ENCODE measurements at places on chromosomes 3 and 15.

DNA sequence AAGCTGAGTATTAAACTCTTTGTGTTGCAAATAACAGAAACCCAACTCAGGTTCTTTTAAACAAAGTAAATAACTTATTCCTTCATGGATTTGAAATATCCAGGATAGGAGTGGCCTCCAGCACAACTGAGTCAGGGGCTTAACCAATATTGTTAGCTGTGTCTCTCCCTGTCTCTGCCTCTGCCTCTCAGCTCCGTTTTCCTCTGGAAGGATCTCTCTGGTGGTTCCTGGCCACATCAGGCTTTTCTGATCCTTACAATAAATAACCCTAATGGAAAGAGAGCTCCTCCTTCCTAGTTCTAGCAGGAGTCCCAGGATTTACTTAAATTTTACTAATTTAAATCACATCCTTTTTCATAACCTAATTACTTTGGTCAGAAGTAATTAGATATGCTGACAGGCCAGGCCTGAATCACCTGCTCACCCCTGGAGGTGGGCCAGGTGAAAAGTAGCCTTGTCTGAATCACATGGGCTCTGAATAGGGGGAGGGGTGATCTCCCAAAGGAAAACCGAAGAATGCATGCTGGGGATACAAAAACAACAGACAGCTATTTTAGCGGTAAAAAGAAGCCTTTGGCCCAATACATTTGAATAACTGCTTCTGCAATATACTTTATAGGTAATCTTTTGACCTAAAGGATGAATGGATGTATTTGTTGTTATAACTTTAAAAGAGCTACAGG, 75.4 kb downstream of the REC114 start:
- no peak for DNase-seq

DNA sequence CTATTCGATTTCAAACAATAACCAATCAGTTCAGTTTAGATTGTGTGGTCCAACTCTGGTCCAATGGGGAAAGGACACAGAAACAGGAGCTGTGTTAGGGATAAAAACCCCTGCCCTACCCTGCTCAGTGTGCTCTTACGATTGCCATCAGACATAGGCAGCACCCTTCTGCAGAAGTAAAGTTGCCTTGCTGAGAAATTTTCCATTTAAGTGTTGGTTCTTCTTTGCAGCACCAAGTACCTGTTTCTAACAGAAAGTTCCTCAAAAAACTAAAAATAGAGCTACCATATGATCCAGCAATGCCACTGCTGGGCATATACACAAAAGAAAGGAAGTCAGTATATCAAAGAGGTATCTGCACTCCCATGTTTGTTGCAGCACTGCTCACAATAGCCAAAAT, 206.2 kb upstream of the CNTN4 start:
- no peak for DNase-seq

DNA sequence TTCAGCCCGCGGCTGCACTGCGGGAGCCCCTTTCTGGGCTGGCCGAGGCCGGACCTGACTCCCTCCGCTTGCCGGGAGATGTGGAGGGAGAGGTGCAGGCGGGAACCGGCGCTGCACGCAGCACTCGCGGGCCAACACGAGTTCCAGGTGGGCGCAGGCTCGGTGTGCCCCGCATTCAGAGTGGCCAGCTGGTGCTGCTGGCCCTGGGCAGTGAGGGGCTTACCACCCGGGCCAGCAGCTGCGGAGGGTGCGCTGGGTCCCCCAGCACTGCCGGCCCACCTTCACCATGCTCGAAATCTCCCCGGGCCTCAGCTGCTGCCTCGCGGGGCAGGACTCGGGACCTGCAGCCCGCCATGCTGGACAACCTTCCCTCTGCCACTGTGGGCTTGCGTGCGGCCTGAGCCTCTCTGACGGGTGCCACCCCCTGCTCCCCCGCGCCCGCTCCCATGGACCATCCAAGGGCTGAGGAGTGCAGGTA, 733.5 kb upstream of the CCDC54 start:
- DNase-seq, result no peak

DNA sequence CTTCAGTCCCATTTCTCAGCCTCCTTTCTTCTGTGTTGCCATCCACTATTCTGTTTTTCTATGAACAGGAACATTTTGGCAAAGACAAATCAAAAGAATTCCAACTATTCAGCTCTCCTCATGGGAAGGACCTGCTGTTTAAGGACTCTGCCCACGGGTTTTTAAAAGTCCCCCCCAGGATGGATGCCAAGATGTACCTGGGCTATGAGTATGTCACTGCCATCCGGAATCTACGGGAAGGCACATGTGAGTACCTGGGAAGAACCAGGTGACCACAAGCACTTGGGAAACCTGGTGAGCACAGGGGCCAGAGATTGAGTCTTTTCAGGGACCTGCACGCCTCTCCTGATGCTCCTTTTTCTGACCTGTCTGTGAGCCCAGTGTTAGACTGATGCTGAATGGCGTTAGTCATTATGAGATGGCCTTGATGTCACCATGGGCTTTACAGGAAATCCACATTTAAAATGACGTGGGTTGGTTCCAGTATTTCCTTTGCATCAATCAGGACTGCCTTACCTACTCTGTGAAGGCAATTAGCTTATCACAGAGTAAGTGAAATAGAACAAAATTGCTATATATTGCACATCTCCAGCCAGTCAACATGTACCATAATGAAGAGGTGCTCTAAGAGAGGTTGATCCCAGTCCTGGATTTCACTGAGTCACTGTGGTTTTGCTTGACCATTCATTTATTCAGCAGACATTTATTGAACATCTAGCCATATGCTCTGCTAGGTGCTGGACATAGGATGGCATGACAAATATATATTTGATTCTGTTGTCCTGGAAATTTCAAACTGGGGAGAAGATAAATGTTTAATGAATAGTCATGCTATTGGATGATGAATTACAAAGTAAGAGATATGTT, 11.7 kb downstream of the TF start:
- no peak for DNase-seq

- peak; percentile 30 for DNase-seq
Measured at GRCh38 chr15:60548101-60548500, 69.2 kb upstream of the ICE2 start.

DNA sequence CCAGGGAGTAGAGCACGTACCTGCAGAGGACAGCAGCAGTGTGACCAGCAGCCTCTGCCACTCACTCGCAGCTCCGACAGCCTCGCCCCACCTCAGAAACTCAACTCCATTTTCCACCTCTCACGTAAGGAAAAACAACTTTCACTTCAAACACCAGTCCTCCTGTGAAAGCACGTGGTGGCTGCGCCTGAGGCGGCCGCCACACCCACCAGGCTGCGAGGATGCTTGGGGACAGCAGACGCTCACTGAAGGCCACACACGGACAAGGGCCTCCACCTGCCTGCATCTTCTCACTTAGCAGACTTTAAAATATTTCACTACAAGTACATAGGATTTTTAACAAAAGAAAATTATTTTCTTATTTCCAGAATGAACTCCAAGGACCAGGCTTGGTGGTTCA, 67.9 kb downstream of the CYFIP1 start:
- DNase-seq, result no peak

GRCh38 chr3:34067536-34068051, 269.2 kb downstream of the PDCD6IP start:
- DNase-seq, result no peak

- no peak for DNase-seq
Measured at GRCh38 chr3:64220161-64220914, 4.9 kb downstream of the PRICKLE2 start.

DNA sequence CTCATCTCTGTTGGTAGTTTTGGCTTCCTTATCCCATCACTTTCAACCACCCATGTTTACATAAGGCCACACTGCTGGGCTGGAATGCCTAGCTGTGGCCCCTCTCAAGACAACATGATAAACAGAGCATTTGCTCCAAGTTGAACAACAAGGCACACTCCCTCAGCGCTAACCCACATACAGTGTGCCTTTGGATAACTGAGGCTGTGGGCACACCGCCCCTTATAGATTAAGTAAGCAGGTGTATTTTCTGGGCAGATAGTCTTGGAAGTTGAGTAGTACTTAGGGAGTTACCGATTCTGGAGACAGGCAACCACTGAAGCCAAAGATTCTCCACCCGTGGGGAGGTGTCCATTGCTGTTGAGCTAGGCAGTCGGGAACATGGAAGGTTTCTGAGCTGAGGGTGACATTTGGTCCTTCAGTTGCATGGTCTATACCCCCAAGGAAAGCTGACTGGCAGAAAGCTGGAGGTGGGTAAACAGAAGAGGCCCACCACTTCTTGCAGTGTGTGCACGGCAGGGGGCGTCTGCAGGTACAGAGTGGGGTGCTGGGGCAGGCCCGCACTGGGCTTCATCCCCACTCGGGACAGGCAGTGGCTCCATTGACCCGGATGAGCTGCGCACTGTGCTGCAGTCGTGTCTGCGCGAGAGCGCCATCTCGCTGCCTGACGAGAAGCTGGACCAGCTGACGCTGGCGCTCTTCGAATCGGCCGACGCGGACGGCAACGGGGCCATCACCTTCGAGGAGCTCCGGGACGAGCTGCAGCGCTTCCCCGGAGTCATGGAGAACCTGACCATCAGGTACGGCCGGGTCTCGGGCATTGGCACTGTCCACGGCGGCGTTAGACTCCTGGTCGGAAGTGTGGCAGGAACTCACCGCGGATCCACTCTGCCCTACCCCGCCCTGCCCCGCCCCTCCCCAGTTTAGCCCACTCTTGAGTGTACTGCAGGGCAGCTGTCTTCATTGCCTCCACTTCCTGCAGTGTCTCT, 16.8 kb downstream of the NOX5 start:
- peak; percentile 58 for DNase-seq

GRCh38 chr3:46863261-46863782, at the start of gene MYL3:
TSS of gene MYL3 (minus strand) at chr3:46863444. CDS start at chr3:46863390, 54 bp downstream.
- DNase-seq, result no peak

- no peak for DNase-seq
Measured at GRCh38 chr3:16587047-16587680, 18.1 kb downstream of the DAZL start.
